ENCODE measurements at places on chromosomes 6 and 20.

- no peak for DNase-seq
Measured at GRCh38 chr6:118578617-118579016, 30.5 kb downstream of the PLN start.

- DNase-seq = no peak
Measured at GRCh38 chr6:127641905-127642304, 64.9 kb downstream of the C6orf58 start.

DNA sequence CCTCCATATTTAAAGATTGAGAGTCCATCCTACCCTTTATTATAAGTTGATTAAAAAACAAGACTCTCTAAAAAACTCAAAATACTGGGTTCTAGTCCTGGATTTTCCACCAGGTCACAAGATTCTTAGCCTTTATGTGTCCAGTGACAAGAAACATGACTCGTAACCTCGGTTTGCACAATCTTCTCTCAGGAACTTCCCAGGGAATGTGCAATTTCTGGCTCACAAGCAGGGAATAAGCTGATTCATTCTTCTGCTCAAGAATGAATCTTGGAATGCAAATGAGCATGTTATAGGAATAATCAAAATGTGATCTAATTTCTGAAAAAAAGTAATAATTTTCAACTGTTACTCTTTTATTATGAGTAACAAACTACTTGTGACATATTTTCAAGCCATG lies 45.1 kb downstream of the OGFRL1 start:
- DNase-seq = no peak

DNA sequence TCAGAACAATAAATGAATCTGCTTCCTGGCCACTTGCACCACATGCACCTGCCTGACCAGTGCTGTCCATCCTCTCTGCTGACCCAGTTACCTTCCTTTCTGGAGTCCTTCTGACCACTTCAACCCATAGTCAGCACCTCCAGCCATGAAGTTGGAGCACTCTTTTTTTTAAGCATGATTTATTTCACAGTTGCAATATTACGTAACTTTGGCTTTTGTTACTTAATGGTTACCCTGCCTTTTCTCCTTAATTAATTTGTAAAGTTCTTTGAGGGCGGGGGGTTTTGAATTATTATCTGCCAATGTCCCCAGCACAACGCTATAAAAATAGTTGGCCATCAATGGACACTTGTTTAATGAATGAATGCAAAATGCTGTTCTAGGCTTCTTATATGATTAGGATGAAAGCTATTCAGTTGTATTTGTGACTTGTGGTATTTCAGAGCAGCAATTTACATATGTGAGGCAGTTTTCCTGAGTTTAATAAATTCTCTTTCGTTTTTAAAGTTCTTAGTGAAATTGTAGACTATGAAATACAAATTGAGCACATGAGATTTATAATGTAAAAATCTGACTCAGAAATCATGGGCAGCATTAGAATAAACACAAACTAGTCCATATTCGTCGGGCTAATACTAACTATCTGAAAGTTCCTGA lies 180.0 kb downstream of the HS3ST5 start:
- no peak for DNase-seq

- no peak for DNase-seq
Measured at GRCh38 chr20:3929713-3930060, 40.5 kb downstream of the PANK2 start.

DNA sequence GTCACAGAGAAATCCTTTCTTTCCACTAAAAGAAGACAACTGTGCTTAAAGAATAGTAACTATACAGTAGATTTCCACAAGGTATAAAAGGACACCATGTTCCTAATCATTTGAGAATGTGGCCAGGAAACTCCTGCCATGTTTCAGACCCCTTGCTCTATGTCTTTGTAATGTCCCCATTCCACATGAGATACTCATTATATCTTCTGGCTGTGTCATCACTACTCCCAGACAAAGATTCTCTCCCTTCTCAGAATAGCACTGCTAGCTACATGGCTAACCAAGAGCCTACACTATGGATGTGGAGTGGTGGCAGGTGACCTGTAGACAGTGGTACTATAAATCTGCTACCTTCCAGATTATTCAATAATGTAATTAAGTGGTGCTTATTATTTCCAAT lies 218.1 kb upstream of the MCHR2 start:
- DNase-seq = no peak

DNA sequence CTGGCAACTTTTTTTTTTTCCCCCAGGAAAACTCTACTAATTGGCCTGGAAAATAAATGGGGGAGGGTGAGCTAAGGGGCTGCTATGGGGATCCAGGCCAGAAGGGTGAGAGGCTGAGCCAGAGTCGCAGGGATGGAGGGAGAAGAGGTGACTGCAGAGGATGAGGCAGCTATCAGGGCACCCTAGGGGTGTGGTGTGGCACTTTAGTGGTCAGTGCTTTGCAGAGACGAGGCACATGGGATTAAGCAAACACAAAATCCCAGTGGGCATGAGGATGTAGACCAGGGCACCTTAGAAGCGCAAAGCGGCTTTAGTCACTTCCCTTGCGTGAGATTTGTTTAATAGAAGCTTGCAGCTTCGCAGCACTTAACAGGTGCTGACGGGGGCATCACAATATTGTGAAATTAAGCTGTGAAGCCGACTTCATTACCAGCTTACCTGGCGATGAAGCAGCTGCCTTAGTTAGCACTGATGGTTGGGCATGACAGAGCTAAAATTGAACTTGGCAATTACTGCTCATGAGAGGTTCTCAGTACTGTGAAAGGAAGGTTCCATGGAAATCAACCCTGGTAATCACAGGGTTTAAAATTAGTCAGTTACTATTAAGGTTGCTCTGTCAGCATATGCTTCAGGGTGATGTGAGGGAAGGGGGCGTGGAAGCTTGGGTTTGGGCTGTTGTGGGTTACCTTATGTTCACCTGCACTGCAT lies 26.0 kb downstream of the TOX2 start:
- DNase-seq = no peak
